ENCODE measurements at places on chromosomes 5 and 9.
A peak's percentile ranks its signal among the peaks of the same experiment; 100 is the strongest.

DNA sequence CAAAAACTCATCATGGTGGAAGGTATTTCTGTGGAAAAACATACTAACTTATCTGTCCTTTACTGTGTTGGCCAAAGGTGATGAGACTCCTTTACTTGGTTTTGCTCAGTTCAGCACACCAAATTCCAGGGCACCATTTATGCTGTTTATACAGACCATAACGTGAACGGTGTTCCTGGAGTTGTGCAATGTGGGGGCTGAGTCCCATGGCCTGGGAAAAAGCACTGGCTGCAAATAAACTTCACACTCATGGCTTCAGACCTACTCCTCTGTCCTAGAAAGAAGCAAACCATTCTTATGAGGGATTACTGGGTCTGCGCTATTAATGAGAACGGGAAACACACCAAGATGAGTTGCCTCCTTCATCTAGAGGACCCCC, 10.4 kb downstream of the FREM1 start:
- H3K27me3 ChIP-seq, result no peaks in the 10 kb centered on the region
- no peak for DNase-seq
- peaks cover 14% of the 10 kb centered on the region for H3K36me3 ChIP-seq
- H3K4me3 ChIP-seq, result no peak overlapping the region

DNA sequence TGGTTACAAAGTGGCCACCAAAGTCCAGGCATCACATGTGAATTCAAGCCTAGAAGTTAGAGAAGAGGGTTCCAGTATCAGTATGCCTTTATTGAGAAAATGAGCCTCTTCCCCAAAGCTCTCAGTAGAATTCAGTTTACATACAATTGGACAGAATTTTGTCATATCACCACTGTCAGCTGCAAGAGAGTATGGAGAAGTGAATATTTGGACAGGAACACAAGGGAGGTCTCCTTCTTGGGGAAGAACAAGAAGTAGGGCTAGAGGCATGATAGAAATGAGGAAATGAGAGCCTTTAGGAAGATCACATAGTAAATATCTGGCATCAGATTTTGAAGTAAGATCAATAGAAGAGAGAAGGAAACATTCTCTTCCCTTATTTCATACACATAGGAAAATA, 27.8 kb upstream of the VLDLR start:
- peaks cover 25% of the 10 kb centered on the region for H3K36me3 ChIP-seq
- DNase-seq, result no peak
- H3K27ac ChIP-seq, result no peak overlapping the region
- H3K27me3 ChIP-seq, result no peaks in the 10 kb centered on the region

DNA sequence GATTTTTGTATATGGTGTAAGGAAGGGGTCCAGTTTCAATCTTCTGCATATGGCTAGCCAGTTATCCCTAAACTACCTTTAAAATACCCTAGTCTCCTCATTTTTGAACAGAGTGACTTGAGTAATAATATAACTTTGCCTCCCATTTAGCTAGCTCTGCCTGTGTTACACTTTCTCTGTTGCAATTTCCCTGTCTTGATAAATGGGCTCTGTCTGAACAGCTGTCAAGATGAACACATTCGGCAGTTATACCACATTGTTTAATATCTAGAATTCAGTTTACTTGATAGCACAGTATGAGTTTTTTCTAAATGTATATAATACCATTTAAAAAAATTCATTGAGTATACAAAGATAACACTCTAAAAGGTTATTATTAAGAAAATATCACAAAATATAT, 562.9 kb upstream of the FTMT start:
- H3K4me3 ChIP-seq, result no peak overlapping the region
- DNase-seq, result no peak
- peaks cover 16% of the 10 kb centered on the region for H3K4me1 ChIP-seq
- no peak overlapping the region for H3K27ac ChIP-seq
- H3K36me3 ChIP-seq, result no peaks in the 10 kb centered on the region
- no peaks in the 10 kb centered on the region for H3K27me3 ChIP-seq

DNA sequence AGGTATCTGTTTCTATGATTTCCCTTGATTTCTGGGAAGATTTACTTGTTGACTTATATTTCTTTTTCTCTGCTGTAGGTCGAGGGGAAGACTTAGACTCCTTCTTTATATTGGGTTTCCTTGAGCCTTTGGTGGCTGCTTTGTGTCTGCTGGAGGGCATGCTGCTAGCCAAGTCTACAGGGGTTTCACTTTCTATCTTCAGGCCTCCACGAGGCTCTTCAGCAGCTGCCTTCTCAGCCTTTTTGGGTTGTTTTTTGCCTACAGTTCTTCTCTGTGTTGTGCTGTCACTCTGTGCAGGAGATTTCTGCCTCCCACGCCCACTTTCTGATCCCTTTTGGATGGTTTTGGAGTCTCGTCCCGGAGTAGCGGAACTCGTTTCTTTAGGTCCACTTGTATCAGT, 23.2 kb downstream of the LEAP2 start:
- DNase-seq, result no peak
- H3K4me3 ChIP-seq, result no peak overlapping the region
- no peaks in the 10 kb centered on the region for H3K27me3 ChIP-seq
- H3K36me3 ChIP-seq, result peaks cover 60% of the 10 kb centered on the region
- H3K4me1 ChIP-seq, result no peaks in the 10 kb centered on the region

GRCh38 chr5:68460147-68460798, 244.7 kb downstream of the PIK3R1 start:
- no peaks in the 10 kb centered on the region for H3K36me3 ChIP-seq
- no peaks in the 10 kb centered on the region for H3K27me3 ChIP-seq
- H3K27ac ChIP-seq, result peak overlapping the region; percentile 15
- DNase-seq, result no peak
- H3K4me3 ChIP-seq, result no peak overlapping the region
- peaks cover 49% of the 10 kb centered on the region for H3K4me1 ChIP-seq

DNA sequence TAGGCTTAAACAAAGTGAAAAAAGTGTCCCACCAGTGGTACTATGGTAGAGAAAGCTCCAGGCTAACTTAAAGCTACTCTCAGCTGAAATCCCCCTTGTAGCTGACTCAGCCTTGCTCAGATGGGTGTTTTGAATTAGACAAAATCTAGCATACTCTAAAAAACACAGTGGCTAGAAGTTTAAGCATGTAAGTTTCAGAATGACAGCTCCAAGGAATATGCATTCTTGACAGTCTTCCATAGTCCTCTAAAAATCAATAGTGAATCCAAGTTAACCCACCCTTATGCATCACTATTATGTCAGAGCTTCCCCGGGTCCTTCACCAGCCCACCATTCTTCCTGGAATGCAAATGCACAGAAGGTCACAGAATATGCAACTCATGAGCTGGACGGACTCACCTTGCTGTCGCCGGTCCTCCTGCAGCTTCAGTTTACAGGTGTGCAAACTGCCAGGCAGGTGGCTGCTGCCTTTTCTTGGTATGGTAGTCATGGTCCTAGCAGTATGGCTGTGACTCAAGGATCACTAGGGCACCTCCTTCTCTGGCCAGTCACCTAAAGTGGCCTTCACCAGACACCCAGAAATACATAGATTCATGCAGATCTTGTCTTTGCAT, 668 bp downstream of the RANBP3L start:
- H3K27me3 ChIP-seq, result no peaks in the 10 kb centered on the region
- H3K27ac ChIP-seq, result peak overlapping the region; percentile 83
- no peak for DNase-seq

GRCh38 chr9:20550326-20550725, 72.0 kb downstream of the MLLT3 start:
- no peaks in the 10 kb centered on the region for H3K36me3 ChIP-seq
- peaks cover 28% of the 10 kb centered on the region for H3K4me1 ChIP-seq
- no peaks in the 10 kb centered on the region for H3K27me3 ChIP-seq
- no peak overlapping the region for H3K4me3 ChIP-seq

GRCh38 chr5:1749346-1750124, 50.1 kb downstream of the MRPL36 start:
- H3K4me3 ChIP-seq, result no peak overlapping the region
- H3K4me1 ChIP-seq, result peaks cover 4% of the 10 kb centered on the region
- no peak overlapping the region for H3K27ac ChIP-seq
- peaks cover 33% of the 10 kb centered on the region for H3K27me3 ChIP-seq
- DNase-seq, result no peak

- H3K27ac ChIP-seq, result no peak overlapping the region
- no peaks in the 10 kb centered on the region for H3K36me3 ChIP-seq
- H3K4me1 ChIP-seq, result peaks cover 29% of the 10 kb centered on the region
These were observed 145.4 kb downstream of the KCTD16 start for GRCh38 chr5:144315994-144316634.

DNA sequence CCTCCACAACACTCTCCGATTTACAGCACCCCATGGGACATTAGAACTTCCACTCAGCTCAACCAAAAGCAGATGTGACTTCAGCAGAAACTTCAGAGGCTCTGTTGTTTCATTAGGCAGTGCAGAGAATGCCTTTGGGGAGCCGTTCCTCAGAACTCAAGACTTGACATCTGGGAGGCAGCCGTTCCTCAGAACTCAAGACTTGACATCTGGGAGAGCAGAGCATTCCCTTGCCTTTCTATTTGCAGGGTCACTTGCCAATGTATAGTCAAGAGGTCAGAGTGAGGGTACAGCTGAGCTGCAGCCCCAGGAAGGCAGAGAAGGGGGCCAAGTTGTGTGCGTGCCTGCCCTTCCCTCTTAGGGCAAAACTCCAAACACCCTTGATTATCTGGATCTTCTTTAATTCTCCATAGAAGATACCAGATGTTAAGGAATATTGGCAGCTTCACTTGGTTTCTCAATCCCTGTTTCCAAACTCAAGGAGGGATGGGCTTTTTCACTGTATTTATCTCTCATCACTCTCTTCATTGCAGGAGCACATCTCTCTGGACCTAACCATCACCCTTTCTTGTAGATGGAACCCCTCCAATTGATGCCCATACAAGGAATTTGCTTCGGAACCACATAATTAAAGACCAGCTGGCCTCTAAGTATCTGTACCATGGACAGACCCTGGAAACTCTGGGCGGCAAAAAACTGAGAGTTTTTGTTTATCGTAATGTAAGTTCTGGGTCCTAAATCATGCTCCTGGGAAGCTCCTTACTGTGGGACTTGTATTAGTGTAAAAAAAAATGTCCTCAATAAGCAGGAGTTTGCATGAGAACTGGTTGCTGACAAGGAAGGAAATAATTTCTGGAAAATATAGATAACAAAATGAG, 25.6 kb downstream of the TGFBI start:
- no peaks in the 10 kb centered on the region for H3K27me3 ChIP-seq
- H3K4me3 ChIP-seq, result no peak overlapping the region
- no peak for DNase-seq
- peak overlapping the region; percentile 67 for H3K27ac ChIP-seq
- peaks cover 55% of the 10 kb centered on the region for H3K4me1 ChIP-seq
- peaks cover 16% of the 10 kb centered on the region for H3K36me3 ChIP-seq

DNA sequence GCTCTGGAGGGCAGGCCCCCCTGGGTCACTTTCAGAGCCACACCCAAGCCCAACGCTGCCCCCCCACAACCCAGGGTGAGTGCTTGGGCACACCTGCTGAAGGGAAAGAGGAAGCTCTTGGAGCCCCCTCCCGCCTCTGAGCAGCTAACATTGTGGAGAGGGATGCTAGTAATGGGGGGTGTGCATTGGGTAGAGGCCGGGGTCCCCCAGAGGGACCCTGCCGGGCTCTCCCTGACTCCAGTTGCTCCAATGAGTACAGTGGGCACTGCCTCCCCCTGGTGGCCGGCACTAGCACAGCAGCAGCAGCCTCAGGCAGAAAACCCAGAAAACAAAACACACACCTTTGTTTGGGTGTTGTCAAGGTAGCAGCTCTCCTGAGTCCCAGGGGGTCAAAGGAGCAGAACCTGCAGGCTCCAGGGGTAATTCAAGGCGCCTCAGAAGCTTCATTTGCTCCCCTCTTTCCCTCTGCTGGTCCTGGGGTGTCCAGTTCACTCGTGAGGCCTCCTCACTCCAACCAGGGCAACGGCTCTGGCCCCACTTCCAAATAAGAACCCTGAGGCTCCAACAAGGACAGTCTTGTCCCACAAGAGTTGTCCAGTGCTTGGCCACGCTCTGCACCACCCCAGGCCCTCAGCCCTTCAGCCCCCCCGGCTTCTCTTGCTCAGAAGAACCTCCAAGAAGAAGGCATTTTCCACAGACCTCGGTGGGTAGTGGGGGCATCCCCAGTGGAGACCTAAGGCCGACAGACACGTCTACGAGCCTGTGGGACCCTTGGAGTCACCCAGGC, 16.1 kb downstream of the GBGT1 start:
- no peak for DNase-seq
- peak overlapping the region; percentile 90 for H3K4me3 ChIP-seq
- peak overlapping the region; percentile 98 for H3K27ac ChIP-seq
- H3K4me1 ChIP-seq, result peaks cover 40% of the 10 kb centered on the region
